GM18507 (cell line): ENCODE measurements at places on chromosomes 5 and 9.

- no peak for DNase-seq
Measured at GRCh38 chr9:132946211-132946610, 1.8 kb upstream of the TSC1 start.

- no peak for DNase-seq
Measured at GRCh38 chr9:137460363-137461315, 1.5 kb upstream of the NSMF start.

DNA sequence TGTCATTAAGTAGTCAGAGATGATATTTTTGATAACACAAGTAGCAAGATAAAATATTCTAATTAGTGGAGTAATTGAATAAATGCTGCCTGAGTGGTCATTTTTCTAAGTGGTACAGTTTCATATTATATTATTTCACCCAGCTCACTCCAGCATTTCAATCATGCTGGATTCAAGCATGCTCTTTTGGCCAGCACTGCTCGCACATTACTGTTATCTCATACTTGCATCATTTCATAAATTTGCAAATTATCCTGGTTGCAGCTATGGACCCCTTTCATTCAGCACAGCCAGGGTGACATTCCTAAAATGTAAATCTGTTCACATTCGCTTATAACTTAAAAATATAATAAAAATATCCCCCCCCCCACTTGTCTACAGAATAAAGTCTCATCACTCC, 520.8 kb upstream of the CYLC2 start:
- DNase-seq: no peak

- DNase-seq: no peak
Measured at GRCh38 chr5:135174315-135175096, 140.5 kb upstream of the PITX1 start.

GRCh38 chr9:14403081-14403480, 89.1 kb upstream of the NFIB start:
- DNase-seq: no peak

DNA sequence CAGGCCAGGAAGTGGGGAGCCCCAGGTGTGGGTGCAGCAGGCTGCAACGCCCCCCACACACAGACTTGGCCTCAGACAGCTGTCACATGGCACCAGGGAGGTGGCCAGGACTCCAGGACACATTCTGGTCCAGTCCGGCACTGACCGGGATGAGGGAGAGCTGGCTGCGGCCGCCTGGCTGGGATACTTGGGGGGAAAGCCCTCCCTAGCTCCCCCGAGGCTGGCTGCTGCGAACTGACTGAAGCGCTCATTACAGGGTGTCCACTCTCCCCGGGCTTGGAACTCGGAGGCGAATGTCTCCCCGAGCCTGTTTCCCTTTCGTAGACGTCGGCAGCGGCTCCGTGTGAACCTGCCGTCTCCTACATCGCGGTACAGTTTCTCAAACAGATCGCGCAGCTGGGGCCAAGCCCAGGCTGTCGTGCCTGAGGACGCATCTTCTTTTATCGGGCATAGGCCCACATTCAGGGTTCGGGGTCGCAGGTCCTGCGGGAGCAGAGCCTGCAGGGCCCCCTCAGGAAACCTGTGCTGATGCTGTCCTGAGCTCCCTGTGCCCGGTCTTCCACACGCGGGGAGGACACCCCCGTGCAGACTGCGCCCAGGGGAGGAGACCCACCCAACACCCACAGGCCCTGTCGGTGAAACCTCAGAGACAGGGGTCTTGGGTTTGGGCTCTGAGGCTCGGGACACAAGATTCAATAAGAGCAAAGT, 19.8 kb downstream of the NACC2 start:
- DNase-seq: no peak

GRCh38 chr5:177169271-177169670, 35.7 kb downstream of the NSD1 start:
- no peak for DNase-seq

DNA sequence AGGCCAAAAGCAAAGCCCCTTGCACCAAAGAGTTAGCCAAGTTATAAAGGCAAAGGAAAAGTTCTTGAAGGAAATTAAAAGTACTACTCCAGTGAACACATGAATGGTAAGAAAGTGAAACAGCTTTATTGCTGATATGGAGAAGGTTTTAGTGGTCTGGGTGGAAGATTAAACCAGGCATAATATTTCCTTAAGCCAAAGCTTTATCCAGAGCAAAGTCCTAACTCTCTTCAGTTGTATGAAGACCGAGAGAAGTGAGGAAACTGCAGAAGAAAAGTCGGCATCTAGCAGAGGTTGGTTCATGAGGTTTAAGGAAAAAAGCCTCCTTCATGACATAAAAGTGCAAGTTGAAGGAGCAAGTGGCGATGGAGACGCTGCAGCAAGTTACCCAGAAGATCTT, 3.1 kb upstream of the NUDT12 start:
- DNase-seq: no peak

GRCh38 chr5:159091596-159092331, 8.0 kb downstream of the EBF1 start:
- no peak for DNase-seq

- no peak for DNase-seq
Measured at GRCh38 chr5:9354336-9355081, 191.4 kb downstream of the SEMA5A start.

- no peak for DNase-seq
Measured at GRCh38 chr5:152107220-152107619, 182.6 kb upstream of the GLRA1 start.

DNA sequence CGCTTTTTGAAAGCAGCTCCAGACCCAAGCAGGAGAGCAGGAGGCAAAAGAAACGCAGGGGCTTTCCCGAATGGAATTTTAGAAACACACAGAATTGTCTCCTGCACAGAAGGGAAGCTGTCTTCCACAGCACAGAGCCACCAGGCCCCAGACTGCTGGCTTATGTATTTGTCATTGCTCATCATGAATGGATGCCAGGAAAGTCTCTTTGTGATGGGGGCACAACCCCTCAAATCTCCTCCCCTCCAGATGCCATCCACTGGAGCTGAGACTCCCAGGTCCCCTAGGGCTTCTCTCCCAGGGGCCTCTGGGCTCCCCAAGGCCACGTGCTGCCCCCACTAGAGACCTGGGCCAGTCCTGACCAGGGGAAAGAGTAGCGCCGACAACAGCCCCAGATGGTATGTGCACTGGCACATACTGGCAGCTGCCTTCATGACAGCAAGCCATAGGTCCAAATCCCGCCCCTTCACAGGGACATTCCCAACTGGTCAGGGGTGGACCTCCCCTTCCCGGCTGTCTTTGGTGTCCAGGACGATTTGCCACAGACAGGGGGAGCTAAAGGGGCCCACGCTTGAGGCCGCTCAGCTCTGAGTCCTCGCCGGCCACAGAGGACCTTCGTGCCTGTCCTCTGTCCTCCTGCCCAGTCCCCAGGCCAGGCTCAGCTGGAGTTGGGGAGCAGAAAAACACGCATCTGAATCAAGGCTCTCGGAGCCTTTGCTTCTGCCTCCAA, 127.8 kb downstream of the KCNIP1 start:
- no peak for DNase-seq

DNA sequence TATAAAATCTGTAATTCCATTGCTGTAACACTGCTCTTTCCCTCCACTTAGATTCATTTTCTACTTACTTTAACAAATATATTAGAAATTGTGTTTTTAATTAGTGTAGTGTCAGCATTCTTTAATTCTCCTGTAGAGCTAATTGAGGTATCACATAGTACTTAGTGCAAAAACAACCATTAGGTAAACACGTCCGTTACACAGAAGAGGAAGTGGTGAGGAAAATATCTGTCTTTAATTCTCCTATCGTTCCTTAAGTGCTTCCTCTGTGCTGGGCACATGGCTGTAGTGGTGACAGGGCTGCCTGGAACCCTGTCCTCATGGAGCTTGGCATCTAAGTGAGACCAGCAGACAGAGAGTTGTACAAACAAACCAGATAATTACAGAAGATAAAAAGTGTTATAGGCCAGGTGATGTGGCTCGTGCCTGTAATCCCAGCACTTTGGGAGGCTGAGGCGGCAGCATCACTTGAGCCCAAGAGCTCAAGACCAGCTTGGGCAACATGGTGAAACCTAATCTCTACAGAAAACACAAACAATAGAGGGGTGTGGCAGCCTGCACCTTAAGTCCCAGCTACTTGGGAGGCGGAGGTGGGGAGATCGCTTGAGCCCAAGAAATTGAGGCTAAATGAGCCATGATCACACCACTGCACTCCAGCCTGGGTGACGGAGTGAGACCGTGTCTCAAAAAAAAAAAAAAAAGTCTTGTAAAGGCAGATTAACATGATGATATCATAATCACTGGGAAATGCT, 36.4 kb downstream of the PARP8 start:
- no peak for DNase-seq

DNA sequence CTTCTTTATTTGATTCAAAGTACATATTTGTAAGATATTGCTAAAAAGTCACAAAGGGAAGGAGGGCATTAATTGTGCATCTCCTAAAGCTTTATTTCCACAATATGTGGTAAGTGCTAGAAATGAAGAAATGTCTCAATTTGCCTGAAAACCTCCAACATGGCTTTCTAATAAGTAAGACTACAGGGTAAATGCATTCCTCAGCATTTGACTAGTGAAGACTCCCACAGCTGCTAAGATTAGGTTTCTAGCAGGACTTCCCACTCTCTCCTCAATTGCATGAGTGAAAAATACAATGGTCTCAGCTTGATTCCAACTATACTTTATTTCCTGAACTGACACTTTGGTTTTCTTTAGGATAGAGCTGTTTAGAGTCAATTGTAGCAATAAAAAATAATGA, 162.1 kb downstream of the ELAVL2 start:
- DNase-seq: no peak
